DMS153 (cell line): ENCODE measurements at places on chromosomes 6 and 20.

DNA sequence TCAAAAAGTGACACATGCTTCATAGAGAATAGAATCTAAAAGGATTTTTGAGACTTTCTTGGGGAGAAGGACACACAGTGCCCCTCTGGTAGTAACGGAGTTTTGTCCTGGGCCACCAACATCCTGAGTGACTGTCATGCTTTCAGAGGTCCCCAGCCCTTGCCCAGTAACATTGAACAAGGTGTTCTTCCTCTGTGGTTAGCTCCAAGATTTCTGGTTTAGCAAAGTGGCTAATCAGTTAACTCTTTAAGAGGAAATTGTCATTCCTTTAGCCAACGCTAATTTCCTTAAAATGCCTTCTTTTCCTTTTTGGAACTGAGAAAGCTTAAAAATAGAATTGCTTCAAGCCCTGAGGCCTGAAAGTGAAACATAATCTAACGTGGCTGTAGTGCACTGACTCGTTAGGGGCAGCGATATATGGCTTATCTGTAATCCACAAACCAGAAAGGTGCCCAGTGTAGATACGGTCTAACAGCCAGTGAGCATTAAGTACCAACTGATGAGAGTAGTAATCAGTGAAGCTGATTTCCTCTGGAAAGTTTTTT lies 7.8 kb downstream of the E2F3 start:
- no peak for DNase-seq

DNA sequence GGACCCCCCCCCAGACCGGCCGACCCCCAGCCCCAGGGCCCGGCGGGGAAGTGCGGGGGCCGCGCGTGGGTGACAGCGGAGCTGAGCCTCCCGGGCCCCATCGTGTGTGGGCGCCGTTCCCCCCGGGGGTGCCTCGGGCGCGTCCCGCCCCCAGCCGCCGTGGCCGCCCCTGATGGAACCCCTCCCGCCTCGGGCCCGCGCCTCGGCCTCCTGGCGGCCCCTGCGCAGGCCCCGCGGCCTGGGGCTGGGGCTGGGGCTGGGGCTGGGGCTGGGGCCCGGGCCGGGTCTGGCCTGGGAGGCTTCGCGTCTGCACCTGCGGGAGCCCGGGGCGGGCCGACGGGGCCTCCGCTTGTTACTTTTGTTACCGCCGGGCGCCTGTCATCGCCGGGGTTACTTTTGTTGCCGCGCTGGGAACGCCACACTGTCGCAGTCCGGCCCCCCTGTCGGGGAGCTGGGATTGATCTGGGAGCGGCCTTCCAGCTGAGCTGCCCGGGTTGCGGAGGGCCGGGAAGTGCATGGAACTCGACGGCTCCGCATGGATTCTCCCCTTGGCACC lies 598 bp downstream of the OGFR start:
- DNase-seq: no peak

- no peak for DNase-seq
Observed at GRCh38 chr6:10416863-10417641, 2.2 kb upstream of the TFAP2A start.

GRCh38 chr6:111480988-111481822 lies 1.8 kb downstream of the REV3L start:
- no peak for DNase-seq

- DNase-seq: no peak
Observed at GRCh38 chr6:69861986-69862385, 4.4 kb upstream of the COL19A1 start.

- DNase-seq: no peak
Observed at GRCh38 chr6:15966000-15966520, 162.8 kb upstream of the MYLIP start.

DNA sequence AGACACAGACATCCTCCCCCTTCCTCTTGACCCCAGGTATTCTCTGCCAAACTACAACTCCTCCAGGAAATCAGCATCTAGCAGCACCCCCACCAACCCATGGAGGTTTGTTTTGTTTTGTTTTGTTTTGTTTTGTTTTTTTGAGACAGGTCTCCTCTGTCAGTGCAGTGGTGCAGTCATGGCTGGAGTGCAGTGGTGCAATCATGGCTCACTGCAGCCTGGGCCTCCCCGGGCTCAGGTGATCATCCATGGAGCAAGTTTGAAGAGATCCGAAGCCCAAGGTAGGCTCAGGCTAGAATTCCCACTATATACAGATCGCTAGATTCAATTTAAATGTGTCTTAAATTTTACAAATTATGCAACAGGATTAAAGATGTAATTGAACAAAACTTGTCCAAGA lies 518.2 kb upstream of the ARID1B start:
- DNase-seq: no peak

DNA sequence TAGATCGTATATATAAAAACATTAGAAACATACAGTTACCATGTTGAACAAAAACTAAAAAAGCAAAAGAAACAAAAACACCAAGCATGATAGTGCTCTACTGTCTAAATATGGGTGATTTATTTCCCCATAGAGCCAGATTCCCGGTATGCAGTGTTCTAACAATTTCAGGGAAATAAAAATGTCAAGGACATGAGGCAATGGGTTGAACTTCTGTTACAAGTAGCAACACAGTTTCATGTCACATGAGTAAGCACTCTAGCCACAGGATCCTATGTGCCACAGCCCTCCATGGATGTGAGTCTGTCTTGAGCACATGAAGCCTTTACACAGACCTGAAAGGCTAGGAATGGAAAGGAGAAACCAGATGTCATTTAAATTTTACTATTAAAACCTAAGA lies 96.0 kb downstream of the MAP3K5 start:
- peak; percentile 21 for DNase-seq

GRCh38 chr6:46042355-46042999 lies 26.8 kb upstream of the CLIC5 start:
- DNase-seq: peak; percentile 55

DNA sequence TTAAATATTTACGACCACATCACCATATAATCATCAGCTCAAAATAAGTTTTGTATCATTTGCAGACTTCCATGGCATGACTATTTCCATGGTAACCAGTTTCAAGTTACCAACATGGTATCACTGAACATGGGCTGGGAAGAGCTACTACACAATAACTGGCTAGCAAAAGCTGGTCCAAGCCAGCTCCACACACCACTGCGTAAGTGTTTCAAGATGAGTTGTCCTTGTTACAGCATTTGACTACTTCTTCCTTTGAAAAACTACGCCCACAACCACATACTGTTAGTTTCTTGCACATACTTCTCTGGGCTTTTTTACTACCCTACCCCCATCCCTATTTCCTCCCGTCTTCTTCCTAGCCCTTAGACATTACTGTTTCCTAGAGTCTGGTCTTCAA lies 8.5 kb downstream of the CD164 start:
- DNase-seq: no peak

DNA sequence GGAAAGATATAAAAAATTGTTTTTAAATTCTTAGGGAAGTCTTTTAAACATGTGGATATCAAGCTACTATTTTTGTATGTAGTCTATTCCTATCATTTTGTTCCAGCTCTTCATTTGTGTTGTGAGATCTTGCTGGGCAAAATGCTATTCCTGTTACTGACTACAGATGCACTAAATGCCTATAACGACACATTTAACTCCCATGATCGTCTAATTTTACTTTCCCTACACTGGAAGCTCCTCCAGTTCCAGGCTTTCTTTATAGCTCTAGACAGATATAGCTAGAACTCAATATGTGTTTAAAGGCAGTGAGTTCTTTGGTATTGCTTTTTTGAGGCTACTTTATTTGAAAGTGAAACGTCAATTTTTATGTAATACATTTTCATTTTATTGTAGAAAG lies 971.5 kb upstream of the CITED2 start:
- DNase-seq: no peak

DNA sequence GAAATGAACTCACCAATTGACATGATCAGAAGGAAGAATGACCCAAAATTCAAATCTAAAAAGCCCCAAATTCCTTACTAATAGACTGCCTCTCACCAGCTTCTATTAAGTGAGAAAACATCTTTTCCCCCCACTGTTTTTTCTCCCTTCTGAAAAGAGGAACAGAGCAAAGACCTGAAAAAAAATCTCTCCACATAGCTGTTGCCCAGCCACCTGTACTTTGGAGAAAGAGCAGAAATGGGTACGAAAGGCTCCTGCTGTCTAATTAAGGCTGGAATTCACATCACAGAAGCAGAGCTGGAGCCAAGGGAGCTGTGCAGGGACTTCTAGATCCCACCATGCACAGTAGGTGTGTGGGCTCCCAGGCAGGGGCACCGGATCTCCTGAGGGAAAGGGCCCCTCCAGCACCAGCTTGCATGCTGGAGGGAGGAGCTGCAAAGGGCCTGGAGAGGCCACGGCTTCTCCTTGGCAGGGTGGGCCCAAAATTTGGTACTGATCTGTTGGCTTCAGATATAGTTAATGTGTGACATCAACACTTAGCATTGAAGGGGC lies 73.2 kb upstream of the DUSP22 start:
- no peak for DNase-seq

- DNase-seq: no peak
Observed at GRCh38 chr20:61679473-61679872, 386.2 kb downstream of the TAF4 start.

DNA sequence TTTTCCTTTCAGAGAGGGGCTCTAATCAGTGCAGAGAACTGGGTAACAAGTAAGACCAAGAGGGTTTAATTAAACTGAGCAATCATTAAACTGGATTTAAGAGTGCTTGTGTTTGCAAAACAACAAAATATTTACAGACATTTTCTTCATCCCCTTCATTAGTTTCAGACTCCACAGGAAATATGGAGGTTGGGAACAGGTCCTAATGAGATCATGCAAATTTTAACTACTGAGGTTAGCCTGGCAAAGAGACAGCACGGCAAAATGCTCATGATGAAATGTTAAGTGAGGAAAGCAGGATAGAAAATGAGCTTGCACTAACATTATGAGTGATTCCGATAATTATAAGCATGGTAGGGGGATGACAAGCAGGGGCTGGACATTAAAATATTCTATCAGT lies 268.9 kb downstream of the PTPRT start:
- no peak for DNase-seq

DNA sequence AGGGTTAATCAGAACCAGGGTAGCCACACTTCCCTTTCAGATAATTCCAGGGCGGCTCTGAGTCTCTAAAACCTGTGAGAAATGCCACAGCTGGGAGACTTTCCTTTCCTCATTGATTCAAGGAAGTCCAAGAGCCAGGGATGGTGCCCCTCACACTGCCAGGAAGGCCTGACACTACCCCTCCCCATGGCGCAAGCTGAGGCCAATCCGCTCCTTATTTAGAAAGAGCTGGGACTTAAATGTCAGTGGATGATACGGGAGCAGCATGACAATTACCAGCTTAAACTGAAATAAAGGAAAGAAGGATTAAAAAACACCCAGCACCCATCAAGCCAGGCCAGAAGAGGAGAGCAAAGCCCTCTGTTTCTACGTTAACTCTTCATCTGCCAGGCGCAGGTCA lies 244.4 kb downstream of the LRFN2 start:
- no peak for DNase-seq
